ENCODE measurements at places on chromosomes 6 and 20.

GRCh38 chr6:36414481-36414880, 27.0 kb upstream of the ETV7 start:
- DNase-seq = no peak

DNA sequence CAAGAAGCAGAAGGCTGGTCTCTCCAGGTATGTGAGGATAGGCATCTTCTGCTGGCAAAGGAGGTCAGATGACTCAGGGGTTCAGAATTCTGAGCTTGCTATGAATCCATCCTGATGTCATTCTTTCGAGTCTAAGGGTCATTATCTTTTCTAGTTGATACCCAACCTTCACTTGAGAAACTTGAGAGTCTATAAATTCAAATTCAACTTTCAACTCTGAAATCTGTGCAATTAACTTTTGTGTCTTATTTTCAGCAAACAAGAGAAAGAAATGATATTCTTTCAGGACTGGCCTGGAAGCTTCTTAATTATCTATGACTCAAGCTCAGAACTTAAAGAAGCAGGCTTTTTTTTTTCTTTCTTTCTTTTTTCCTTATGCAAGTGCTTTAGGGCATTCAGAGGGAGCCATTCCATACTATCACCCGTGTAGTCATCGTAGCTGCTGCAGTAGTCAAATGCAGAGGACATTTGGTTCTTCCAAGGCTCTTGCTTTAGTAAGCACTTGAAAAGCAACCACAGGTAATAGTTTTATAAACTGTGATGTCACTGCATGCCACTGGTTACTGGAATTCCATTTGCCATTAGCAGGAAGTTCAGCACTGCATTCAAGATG, 93.0 kb downstream of the ADTRP start:
- no peak for DNase-seq

GRCh38 chr20:21389368-21389767, 8.0 kb downstream of the NKX2-4 start:
- no peak for DNase-seq

- no peak for DNase-seq
These were observed 1.7 kb upstream of the WFDC2 start for GRCh38 chr20:45467861-45468260.

GRCh38 chr20:4811661-4812181, 90.0 kb downstream of the PRND start:
- peak; percentile 20 for DNase-seq

DNA sequence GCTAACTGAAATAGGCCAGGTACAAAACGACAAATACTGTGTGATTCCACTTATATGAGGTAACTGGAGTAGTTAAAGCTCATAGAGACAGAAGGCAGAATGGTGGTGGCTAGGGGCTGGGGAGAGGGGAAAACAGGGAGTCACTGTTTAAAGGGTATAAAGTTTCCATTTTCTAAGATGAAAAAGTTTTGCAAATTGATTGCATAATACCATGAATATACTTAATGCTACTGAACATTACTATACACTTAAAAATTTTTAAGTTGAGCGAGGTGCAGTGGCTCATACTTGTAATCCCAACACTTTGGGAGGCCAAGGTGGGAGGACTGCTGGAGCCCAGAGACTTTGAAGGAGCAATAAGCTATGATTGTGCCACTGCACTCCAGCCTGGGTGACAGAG, 138.6 kb upstream of the ARID1B start:
- no peak for DNase-seq

- no peak for DNase-seq
These were observed 566.1 kb downstream of the KIF16B start for GRCh38 chr20:16007164-16007563.

Measured in activated T-cell treated with anti-CD3 and anti-CD28 coated beads for 24 hours (primary cell).